Suppressor macrophage (primary cell): ENCODE measurements at places on chromosomes 7 and 10.
A peak's percentile ranks its signal among the peaks of the same experiment; 100 is the strongest.

DNA sequence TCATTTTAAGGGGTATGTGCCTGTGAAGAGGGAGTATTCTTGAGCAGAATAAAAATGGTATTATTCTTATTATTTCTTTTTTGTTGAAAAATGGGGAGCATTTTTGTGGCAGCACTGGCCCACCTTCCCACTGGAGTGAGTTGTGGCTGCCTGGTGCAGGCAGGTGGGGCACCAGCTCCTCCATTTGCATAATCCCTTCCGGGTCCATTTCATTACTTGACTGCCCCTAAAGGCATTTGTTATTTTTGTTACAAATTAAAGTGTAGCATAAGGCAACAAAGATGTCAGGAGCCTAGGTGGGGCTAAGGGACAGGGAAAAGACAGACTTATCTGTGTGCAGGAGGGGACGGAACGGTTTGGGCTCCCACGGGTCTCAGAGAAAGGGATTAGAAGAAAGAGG is 26.8 kb downstream of the GOLGA7B start:
- DNase-seq = no peak

- no peak for DNase-seq
These were observed 33.6 kb downstream of the MEOX2 start for GRCh38 chr7:15652776-15653290.

DNA sequence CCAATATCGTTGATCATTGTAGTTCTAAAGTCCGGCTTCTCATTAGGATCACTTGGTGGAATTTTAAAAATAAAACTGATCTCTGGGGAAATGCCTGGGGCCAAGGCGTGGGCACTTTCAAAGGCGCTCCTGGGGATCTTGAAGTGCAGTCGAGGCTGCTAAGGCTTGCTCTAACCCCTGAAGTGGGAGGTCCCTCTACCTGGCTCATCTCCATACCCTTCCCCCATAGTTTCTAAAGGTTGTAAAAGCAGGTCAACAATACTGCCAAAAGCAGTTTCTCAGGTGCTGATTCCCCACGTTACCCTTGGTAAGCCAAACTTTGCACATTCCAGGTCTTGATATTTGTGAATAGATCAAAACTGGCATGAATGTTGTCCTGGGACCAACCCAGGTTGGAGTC is 79.0 kb upstream of the SP8 start:
- DNase-seq = no peak

GRCh38 chr7:38840736-38841460 is 68.1 kb downstream of the VPS41 start:
- DNase-seq = peak; percentile 9

DNA sequence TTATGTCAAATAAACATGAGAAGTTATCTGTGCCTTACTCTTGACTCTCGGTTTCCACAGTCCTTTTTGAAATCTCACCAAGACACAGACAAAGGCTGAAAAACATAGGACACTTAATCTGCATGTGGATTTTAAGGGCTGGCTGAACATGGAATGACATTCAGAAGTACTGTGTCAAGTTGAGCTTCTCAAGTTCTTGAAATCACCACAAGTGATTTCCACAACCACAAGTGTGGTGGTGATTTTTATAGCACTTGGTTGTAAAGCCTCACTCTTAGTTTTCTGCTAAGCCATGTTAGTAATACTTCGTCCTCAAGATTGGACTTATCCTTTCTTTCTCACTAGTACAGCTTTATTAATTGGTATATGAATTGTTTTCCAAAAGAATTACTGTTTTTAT is 29.6 kb downstream of the FOXP2 start:
- DNase-seq = no peak

DNA sequence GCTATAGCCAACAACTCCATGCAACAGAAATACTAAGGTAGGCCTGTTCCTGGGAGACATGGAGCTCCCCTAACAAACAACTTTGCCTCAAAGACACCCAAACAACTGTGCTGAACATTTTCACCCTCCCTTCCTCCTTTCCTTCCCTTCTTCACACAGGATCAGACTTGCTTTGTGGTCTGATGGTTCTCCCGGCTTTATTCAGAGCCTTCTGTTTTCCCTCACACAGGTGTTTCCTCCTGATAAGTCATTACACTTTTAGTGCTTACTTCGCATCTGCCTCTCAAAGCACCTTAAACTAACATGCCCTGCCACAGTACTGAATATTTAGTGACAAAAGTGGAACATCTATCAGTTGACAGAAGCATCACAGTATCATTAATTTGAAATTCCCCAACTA is 56.3 kb upstream of the YAE1 start:
- DNase-seq = no peak

- DNase-seq = no peak
These were observed 61.0 kb downstream of the VIPR2 start for GRCh38 chr7:159083698-159084068.

- DNase-seq = no peak
These were observed 238.7 kb downstream of the CCSER2 start for GRCh38 chr10:84567133-84567532.

DNA sequence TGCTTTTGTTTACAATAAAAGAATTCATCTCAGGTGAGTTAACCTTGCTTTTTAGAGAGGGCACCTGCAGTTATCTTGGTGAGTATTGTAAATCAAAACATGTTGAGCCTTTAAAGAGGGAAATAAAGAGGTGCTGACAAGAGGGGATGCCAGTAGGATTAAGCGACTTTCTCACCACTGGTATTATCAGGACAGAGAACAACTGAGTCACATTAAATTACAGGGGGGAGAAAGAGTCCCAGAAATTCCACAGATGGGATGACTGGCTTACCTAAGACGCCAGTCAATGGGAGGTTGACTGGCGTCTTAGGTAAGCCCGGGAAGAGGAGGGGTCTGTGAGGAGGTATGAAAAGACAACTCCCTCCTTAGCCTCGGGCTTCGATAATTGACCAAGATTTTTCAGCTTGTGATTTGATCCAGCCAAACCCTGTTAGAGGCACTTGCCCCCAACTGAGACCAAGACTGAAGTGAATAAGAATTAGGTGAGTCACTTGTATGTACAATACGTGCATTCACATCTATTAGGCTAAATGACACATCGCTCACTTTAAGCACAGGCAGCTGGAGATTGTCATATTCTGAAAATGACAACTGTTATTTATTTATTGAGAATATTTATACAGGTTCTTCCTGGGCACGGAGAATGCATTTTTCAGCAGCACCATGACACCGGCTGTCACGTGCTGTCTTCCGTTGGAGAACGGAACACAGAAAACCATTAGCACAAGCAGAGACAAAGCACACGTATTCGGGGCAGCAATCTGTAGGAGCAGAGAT is 117.6 kb downstream of the SEM1 start:
- no peak for DNase-seq

DNA sequence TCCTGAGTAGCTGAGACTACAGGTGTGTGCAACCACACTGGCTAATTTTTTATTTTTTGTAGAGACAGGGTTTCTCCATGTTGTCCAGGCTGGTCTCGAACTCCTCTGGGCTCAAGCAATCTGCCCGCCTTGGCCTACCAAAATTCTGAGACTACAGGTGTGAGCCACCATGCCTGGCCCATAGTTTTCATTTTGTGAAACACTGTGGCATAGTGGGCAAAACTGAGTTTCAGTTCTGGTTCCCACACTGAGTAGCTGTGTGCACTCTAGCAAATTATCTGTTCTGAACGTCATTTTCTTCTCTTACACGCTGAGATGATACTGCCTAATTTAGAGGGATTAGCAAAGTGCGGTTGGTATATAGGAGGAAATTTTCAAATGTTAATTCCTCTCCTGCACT is 13.5 kb downstream of the ATP5MK start:
- DNase-seq = no peak

- no peak for DNase-seq
These were observed 34.9 kb upstream of the INPP5A start for GRCh38 chr10:132502544-132503300.

- no peak for DNase-seq
These were observed 21.5 kb upstream of the TARP start for GRCh38 chr7:38294926-38295325.

GRCh38 chr10:119252051-119252465 is 44.7 kb downstream of the GRK5 start:
- DNase-seq = no peak

DNA sequence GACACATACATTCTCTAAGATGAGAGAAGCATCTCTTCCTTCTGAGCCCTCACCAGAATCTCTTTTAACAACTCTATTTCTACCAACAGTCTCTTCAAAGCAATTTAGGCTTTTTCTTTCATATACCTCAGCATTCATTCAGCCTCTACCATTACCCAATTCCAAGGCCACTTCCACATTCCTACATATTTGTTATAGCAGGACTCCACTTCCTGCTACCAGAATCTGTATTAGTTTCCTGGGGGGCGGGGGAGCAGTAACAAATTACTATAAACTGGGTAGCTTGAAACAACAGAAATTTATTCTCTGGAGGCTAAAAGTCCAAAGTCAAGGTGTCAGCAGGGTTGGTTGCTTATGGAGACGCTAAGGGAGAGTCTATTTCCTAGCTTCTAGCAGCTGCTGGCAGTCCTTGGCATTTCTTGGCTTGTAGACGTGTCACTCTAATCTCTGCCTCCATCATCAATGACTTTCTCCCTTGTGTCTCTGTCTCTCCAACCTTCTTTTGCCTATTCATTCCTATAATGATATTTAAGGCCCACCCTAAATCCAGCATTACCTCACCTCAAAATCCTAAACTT is 7.4 kb downstream of the PRPS1L1 start:
- DNase-seq = peak; percentile 49

DNA sequence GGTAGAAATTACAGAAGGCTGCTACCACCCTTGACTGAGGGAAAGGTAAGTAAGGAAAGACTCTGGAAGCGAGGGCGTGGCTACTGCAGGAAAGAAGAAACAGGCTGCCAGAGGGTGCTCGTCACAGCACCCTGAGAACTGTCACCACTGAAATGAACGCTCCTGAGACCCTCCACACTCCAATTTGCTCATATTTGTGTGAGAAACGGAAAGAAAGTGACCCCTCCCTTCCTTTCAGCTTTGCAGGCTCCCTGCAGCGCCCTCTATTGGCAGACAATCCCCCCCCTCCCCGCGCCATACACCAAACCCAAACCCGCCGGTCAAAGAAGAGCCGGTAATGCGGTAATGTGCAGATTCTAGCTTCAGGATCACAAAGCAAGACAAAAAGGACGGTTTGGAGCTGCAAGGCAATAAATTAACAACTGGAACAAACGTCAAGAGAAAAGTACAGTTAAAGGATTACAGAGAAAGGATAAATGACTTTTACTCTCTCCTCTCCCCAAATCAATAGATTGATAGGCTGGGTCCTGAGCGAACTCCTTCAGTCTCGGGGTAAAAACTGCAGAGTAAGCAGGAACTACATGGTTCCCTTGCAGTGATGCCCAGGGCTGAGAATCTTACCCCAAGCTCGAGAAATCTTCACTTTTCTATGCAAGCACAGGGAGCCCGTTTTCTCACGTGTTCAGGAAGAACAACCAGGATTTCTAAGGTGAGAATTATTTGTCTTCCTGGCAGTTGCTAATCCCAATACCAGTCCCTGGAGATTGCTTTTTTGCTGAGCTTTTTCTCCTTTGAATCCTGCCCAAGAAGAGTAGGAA is 47.6 kb downstream of the STEAP1B start:
- DNase-seq = peak; percentile 31

DNA sequence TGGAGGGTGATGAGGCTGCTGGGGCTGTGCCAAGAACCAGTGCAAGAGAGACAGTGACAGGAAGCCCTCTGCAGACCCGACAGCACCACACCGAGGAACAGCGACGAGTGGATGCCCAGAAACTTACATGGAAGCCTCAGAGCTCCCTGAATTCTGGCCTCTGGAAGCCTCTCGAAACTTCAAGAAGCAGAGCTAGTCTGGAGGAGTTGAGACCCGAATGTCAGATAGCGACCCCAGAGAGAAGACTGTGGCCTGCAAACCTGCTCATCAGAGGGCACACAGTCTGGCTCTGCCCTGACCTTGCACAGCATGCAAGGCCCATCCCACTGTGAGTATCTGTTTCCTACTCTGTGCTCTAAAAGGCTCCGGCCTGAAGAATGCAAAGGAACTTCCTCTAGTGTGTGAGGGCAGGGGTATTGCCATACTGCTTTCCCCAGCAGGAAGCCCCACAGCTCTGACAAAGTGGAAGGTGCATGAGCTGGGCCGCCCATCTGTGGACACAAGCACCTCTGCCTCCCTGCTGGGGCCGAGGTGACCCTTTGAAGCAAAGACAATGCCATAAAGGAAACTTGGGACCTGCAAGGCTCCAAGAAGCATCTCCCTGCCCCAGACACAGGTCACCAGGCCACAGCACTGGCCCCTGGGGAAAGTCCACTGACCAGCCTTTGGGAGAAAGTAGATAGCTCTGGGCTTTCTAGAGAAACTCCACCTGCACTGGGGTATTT is 10.5 kb upstream of the C10orf71 start:
- DNase-seq = no peak

DNA sequence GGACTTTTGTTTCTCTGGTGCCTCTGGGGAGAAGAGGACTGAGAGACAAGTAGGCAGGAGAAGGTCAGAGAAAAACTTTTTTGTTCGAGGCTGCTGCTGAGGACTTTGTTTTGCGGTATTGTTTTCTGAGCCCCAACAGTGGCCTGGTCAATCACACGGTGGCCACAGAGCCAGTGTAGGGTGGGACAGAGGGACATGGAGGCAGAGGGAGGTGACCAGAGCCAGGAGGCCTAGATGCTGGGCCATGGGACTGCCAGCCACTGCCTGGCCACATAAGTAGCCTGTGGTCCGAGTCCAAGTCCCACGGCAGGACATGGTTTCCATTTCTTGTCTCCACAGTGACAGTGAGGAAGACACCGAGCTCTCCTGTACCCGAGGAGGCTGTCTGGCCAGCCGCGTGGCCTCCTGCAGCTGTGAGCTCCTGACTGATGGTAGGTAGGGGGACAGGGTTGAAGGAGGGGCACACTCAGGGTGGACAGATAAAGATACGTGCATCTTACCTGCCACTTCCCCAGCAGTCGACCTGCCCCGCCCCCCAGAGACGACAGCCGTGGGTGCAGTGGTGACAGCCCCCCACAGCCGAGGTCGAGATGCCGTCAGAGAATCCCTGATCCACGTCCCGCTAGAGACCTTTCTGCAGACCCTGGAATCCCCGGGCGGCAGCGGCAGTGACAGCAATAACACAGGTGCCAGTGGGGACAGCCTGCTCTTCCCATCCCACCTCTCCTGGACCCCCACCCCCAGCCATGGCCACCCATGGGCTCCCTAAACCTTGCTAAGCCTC is 27.5 kb downstream of the SH2B2 start:
- DNase-seq = no peak

GRCh38 chr10:36114141-36114540 is 472.0 kb upstream of the FZD8 start:
- DNase-seq = no peak

DNA sequence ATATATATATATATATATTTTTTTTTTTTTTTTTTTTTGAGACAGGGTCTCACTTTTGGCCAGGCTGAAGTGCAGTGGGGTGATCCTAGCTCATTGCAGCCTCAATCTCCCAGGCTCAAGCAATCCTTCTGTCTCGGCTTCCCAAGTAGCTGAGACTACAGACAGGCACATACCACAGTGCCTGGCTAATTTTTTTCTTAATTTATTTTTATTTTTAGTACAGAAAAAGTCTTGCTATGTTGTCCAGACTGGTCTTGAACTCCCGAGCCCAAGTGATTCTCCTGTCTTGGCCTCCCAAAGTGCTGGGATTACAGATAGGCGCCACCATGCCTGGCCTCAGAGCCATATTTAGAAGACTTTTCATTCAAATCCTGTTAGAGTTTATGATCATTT is 79.6 kb downstream of the PRTFDC1 start:
- no peak for DNase-seq
